T1000 (cell line): ENCODE measurements at places on chromosomes 2 and 18.

DNA sequence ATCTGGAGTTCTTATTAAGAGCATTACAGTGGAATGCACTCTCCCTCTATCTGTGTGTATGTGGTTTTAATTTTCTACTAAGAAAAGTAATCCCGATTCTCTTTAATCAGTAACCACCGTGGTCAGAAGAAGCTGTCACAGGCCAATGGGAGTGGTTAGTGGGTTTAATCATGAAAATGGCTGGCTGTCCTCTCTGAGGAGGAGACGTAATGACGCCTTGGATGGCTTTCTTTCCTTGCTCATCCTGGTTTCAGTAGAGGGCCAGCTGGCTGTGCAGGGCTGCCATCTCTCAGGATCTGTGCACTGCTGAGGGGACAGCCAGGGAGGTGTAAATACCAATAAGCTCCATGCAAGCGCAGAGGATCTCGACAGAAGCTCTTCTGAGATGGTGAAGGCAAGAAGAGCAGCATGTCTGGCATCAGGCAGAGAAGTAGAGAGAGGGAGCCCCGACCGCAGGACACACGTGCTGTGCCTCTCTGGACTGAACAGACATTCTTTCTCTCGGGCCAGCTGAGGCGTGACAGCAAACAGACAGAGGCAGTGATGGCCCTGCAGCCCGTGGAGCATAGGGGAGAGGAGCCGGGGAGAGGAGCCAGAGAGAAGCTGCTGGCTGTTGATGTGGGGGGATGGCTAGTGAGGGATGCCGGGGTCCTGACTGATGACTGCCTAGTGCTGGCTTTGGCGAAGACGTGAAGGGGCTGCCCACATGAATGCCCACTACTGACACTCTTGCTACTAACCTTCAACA, 65.1 kb upstream of the DAPL1 start:
- DNase-seq = no peak

- no peak for DNase-seq
Observed at GRCh38 chr2:9974343-9974742, 22.9 kb downstream of the GRHL1 start.

DNA sequence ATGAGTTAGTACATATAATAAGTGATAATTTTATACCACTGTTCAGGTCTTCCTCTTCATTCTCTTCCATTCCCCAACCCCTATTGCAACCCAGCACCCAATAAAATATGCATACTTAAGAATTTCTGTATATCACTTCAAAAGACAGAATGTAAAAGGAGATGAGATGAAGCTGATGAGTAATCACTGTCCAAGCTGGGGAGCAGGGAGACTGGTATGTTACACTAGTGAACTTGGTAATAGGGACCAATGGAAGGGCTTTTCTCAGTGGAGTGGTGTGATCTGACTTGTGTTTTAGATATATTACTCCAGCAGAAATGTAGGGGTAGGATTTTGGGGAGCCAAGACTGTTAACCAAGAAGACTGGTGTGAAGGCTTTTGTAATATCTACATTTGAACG, 18.0 kb upstream of the ARHGAP28 start:
- no peak for DNase-seq

GRCh38 chr2:190889175-190889943, 8.7 kb downstream of the GLS start:
- DNase-seq = no peak

GRCh38 chr2:170554278-170554955, 160.7 kb upstream of the SP5 start:
- DNase-seq = peak; percentile 82

- DNase-seq = no peak
Observed at GRCh38 chr2:42841344-42841743, 49.0 kb upstream of the HAAO start.

DNA sequence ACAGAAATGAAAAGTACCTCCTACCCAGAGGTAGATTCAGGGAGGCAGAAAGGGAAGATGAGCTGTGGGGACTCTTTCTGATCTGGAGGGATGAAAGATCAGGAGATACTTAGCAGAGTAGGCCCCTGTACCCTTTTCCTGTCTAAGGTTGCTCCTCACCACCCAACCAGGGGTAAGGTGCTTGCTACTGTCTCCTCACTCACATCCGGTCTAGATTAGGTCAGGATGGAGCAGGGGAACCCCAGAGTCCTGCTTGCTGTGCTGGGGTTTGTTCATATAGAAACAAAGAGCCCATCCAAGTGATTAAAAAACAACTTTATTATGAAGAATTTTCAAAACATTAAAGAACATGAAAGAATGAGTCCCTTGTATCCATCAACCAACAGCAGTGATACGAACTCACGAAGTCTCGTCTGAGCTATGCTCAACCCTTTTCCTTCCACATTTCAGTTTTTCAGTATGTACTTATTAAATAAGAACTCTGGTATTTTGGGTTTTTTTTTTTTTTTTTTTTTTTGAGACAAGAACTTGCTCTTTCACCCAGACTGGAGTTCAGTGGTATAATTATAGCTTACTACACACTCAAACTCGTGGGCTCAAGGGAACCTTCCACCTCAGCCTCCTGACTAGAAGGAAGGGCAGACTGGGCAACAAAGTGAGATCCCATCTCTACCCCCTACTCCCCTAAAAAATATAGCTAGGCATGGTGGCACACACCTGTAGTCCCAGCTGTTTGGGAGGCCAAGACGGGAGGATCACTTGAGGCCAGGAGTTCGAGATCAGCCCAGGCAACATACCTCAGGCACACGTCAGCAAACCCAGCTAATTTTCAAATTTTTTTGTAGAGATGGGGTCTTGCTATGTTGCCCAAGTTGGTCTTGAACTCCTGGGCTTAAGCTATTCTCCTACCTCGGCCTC, 28.5 kb upstream of the MCFD2 start:
- DNase-seq = no peak

DNA sequence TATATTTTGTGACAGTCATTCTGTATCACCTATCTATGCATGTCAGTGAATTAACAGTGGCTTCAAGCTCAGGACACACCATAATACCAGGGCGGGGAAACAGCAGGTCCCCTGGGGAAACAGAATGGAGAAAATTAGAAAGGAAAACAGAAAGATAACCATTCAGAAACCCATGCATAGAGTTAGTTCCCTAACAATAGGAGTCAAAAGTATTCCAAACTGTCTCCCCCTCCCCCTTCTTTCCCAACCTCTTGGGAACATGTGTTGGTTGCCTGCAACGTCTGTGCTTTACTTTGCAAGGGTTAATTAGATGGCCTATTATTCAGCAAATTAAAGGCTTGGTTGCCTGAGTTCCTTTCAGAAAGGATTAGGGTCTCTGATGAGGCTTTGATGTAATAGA, 176.4 kb downstream of the MYO3B start:
- no peak for DNase-seq

GRCh38 chr2:136075476-136075875, 42.5 kb downstream of the CXCR4 start:
- no peak for DNase-seq

DNA sequence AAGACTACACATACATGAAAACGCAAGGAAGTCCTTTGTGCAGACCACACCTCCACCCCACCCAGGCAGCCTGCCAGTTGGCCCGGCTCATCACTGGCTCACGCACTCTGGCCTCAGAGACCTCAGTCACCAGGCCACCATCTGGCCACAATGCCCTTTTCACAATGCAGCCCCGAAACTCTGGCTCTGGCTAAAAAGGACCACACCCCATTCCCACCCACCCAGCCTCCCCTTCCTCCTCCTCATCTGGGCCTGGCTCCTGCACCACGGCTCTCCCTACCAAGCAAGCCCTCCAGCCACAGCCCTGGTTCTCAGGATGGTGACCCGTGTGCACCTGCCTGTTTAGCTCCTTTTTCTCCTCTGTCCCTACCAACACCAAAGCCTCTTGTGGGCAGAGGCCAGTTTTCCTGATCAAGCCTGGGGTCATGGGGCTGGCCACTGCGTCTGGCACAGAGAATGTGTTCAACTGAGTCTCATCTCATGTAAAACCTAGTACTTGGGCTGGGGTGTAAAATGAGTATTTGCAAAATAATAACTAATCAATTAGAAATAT, 7.4 kb downstream of the HDAC4 start:
- no peak for DNase-seq

GRCh38 chr2:160076241-160076640, 13.8 kb upstream of the PLA2R1 start:
- DNase-seq = no peak
